ENCODE measurements at places on chromosomes 2 and 18. TPM values are rescaled to one million over a fixed set of nuclear protein-coding genes. Genes with fewer than 3 reads are reported as not detected.

The FBXO36 gene
- total RNA-seq, result 1.6 TPM

The DNAJC27 gene
- total RNA-seq, result 1.8 TPM

The DNAH7 gene
- under 0.01 TPM for total RNA-seq

The MC2R gene
- total RNA-seq, result not detected

The SERPINB12 gene
- total RNA-seq, result not detected

The SCN2A gene
- under 0.01 TPM for total RNA-seq

The STARD6 gene
- 0.11 TPM for total RNA-seq

The TEX44 gene
- total RNA-seq, result not detected

The LOXHD1 gene
- 0.26 TPM for total RNA-seq

The FHOD3 gene
- total RNA-seq, result 0.33 TPM

The PMS1 gene
- 21.9 TPM for total RNA-seq

The POLR1A gene
- 5.5 TPM for total RNA-seq

The MYL1 gene
- not detected for total RNA-seq

The GPR45 gene
- total RNA-seq, result not detected

The TMEM127 gene
- 23.8 TPM for total RNA-seq

The SP140L gene
- total RNA-seq, result 5.5 TPM

The INO80B gene
- total RNA-seq, result 8.0 TPM

The GAL3ST2 gene
- total RNA-seq, result not detected

The RGPD5 gene
- 23.8 TPM for total RNA-seq

The DPP4 gene
- 212 TPM for total RNA-seq

The TLX2 gene
- total RNA-seq, result not detected

The ANKRD36C gene
- total RNA-seq, result 43.1 TPM

The CHRNG gene
- total RNA-seq, result not detected

The SPP2 gene
- total RNA-seq, result not detected

The TMEM17 gene
- 2.1 TPM for total RNA-seq

The AQP12A gene
- total RNA-seq, result not detected

The FOXD4L1 gene
- total RNA-seq, result not detected

The VWC2L gene
- not detected for total RNA-seq
